Right hindlimb (tissue), 1 donor: ENCODE measurements at places on chromosomes 1 and 21.
A peak's percentile ranks its signal among the peaks of the same experiment; 100 is the strongest.

DNA sequence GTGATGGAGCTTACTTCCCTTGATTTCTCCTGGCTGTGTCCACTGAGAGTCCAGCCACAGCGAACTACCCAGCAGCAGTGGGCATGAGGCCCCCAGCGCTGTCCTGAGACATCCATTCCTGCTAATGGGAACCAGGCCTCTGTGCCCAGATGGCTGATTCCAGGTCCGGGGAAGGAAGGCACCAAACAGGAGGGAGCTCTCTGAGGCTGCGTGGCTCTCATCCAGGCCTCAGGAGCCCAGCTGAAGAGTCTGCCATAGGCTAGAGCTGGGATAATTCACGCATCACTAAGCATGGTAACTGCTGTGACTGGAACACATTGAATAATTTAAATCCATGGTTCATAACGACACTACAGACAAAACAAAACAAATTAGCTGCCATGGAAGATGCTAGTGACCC is 24.7 kb upstream of the LRRC47 start:
- DNase-seq = peak; percentile 60

- no peak for DNase-seq
Observed at GRCh38 chr1:212290608-212291007, 5.4 kb downstream of the PPP2R5A start.

DNA sequence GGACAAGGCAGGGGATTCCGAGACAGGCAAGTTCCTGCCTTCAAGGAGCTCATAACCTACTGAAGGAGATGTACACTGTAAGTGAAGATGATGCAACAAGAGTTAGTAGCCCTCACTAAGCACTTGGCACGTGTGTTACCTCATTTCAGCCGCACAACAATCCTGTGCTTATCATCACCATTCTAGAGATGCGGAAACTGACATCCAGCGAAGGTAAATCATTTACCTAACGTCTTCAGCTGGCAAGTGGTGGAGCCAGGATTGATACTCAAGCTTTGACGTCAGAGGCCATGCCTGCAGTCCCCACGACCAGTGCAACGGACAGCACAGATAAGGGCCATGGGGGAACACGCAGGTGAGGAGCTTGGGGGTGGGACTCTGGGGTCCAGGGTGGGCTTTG is 2.9 kb upstream of the UBXN10 start:
- no peak for DNase-seq

DNA sequence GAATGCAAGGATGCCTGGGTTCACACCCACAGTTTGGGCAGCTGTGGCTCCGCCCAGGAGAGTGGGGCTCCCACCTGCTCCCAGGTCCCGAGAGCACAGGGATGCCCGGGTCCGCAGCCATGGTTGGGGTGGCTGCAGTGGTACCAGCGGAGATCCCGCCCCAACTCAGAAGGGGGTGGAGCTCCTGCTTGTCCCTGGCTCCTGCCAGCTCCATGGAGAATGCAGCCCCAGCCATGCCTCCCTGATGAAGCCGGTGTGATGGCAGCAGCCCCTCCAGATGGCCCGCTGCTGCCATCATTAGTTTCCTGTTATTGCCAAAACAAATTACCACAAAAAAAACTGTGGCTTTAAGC is 113.1 kb upstream of the RUNX3 start:
- DNase-seq = no peak

DNA sequence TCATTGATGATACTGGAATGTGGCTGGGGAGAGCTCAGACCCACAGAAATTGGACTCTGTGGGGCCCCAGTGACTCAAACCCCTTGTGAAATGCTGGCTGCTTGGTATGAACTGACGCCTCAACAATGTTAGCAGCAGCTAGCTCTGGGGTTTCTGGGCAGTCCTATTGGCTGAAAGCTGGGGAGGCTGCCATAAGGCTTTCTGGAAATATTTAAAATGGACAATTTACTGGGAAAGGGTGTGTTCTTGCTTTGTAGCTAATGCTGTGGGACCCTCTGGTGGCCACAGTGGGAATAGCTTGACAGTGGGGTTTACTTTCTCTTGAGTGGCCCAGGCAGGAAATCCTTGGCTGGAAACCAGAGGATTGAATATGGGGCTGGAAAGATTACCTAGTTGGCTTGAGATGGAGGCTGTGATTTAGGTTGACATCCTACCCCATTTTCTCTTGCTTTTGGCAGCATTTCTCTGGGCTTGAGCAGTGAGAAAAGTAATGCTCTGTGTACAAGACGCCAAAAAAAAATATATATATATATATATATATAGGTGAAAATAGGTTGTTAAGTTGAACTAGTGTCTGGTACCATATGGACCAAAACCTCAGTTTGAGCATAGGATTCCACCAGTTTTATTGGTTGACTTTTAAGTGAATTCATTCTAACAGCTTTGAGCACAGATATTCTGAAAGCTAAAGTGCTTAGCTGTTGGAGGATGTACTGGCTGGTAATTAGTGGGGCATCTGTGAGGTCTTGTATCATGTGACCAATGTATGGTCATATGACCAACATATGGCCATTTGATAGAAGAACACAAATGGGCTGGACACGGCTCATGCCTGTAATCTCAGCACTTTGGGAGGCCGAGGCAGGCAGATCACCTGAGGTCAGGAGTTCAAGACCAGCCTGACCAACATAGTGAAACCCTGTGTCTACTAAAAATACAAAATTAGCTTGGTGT is 8.2 kb upstream of the S100A10 start:
- DNase-seq = peak; percentile 92

GRCh38 chr1:39717809-39718208 is 20.9 kb upstream of the PPIE start:
- DNase-seq = no peak

GRCh38 chr1:64039390-64039926 is 164.0 kb upstream of the UBE2U start:
- DNase-seq = peak; percentile 82

- DNase-seq = no peak
Observed at GRCh38 chr1:55257958-55258357, 42.8 kb upstream of the USP24 start.

- no peak for DNase-seq
Observed at GRCh38 chr1:29284286-29284960, 48.1 kb downstream of the PTPRU start.

GRCh38 chr1:6897138-6897537 is 111.9 kb downstream of the CAMTA1 start:
- DNase-seq = no peak

- DNase-seq = no peak
Observed at GRCh38 chr1:213973129-213973528, 14.6 kb upstream of the PROX1 start.

DNA sequence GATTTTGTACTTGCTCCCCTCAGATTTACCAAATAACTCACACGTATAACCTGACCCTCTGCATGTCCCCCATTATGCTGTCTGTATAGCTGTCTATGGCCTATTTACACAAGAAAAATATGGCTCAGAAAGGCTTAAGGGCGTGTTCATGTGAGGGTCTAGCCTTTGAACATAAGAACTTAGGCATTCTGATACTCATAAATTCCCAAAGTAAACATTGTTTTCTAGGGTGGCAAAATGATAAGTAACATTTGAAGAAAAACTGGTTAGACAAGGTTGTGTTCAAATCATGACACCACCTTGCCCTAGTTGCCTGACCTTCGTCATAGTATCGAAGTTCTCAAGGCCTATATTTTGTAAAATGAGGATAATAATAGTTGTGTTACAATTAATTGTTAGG is 394.6 kb downstream of the LRRIQ3 start:
- no peak for DNase-seq

DNA sequence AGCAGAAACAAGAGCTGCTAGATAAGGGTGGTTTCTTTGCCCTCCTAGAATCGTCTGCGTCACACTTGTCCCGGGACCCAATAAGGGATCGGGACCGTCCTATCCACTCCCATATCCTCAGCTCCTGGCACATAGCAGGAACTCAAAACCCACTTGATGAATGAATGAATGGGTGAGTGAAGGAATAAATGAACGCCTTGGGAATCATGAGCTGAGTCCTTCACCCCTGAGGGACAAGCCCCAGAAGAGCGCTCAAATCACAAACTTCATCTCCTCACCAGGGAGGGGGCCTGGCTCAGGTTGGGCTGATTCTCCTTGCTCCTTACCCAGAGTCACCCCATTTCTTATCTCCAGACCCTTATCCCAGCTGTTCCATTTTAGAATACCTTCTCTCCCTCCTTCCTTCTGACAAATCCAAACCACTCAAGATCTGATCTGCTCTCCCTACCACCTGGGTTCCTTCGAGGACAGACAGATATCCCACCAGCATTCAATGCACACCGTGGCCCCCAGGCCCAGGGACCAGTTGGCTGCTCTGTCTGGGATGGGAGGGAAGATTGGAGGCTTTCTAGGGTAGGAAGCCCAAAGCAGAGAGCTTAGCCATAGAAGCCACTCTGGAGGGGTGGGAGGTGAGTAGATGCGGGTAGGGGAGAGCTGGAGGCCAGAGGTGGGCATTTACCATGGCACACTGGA is 643 bp upstream of the MOB3C start:
- DNase-seq = no peak

GRCh38 chr1:209755926-209756614 is at the start of gene TRAF3IP3:
TSS of gene TRAF3IP3 (plus strand) at chr1:209756053. CDS start at chr1:209760040, 3,987 bp downstream.
- DNase-seq = no peak

DNA sequence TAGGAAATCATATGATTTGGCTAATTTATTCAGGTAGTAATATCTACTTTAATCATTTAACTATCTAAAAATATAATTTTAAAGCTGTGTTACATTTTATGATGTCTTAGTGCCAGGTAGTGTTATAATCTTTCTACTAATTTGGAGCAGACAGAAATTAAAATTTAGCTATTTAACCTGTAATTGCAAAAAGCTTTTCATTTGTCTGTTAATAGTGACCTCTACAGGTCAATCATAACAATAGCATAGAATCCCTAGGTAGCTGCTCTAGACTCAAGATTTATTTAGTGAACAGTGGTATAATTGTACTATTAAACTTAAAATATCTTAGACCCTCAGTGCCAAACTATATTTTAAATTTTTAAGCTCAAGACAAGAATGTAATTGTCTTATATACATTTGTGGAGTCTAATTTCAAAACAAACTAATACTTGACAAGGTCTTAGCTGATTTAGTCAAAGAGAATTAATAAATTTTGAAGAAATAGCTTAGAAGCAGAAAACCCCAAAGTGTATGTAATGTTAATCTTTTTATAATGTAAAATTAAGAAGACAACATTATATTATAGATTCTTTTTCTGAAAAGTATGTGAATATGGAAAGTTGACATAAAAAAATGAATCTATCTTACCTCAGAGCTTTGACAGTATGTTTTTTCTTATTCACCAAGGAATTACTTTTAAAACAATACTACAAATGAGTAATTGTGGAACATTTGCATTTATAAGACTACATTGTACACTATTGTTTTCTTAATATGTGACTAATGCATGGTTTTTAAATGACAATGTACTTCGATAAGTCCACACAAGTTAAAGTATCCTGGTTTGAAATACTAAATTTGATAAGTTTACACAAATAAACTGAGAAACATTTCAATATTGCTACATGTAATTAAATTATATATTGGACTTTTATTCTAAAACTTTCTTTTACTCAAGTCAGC is 64.1 kb upstream of the RNPC3 start:
- DNase-seq = no peak

- DNase-seq = no peak
Observed at GRCh38 chr1:181483285-181484195, at the start of gene CACNA1E. TSS of gene CACNA1E (plus strand) at chr1:181483517. CDS start at chr1:181483745, 228 bp downstream.

DNA sequence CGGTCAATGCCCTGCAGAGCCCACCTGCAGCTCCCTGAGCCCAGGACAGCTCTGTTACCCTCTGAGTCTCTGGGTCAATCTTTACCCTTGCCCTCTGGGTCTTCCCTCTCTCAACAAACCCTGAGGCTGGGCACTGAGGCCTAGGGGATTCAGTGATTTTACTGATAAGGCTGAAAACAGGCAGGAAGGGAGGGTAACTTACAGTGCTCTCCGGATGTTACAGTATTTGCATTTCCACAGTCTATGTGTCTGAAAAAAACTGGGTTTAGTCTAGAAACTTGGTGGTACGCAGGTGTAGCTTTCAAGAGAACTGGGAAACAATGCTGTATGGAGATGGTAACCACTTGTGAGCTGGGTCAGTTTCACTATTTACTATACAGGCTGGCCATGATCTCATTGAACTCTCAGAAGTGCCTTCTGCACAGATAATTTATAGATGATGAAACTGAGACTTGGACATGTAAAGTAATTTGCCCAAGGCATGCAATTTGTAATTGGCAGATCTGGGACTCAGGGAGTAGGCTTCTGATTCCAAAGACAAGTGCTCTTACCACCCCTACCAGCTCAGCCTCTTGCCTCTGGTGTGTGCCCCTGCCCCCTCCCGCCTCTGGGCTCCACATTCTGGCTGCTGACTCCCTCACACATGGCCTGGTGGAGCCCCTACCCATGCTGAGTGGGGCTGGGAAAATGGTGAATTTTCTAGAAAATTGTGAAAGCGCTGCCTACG is 48.8 kb downstream of the TENT5C start:
- DNase-seq = no peak

DNA sequence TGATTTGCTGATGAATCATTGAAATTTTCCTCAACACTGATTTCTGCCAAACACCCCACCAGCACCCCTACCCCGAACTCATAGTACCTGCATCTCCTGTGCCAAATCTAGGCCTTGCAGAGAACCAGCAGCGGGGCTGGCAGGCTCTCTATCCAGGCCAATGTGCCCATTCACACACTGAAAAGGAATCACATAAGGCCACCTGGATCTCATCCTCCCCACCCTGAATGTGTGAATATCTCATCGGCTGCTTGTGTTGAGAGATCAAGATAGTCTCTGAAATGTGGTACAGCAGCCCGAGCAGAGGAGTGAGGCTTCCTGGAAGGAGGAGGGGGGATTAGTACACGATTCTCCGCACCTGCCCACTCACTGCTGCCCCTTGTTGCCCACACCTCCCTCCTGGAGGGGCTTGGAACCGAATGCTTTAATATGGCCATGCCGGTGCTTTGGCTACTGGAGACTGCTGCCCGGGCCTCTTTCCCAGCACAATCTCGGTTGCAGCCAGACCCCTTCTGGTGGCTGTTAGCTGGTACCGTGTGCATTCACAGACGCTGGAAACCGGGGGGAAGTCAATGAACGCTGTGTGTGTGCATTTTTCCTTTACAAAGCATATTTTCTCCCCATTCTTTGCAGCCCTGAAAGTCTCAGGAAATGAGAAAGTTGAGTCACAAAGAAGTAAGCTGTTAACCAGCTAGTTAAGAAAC is 619.5 kb downstream of the MATN1 start:
- DNase-seq = no peak

DNA sequence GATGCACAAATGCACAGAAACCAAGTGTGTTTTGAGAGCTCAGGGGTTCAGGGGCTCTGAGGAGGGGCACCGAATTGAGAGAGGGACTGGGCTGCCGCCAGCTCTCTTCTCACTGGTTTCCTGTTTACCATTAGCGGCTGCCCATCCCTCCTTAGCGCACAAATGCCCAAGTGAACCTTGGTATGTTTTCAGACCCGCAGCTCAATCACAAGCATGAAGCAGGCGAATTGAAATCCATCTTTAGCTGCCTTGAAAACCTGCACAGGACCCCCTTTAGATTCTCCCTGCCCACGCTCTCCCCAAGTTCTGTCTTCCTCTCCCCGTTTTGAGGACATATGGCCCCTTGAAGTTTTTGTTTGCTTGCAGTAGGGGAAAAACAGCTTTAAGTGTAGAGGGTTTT is 61.1 kb upstream of the ACOT11 start:
- DNase-seq = no peak

GRCh38 chr1:202234331-202235002 is 40.9 kb downstream of the LGR6 start:
- DNase-seq = no peak
